ENCODE measurements at places on chromosomes 12 and 14. TPM values are rescaled to one million over a fixed set of nuclear protein-coding genes. Genes with fewer than 3 reads are reported as not detected.

Gene DACT1
- 1.8 TPM for total RNA-seq

Gene WNT1
- 2.2 TPM for total RNA-seq

Gene PRPH
- total RNA-seq = not detected

Gene KRT80
- total RNA-seq = not detected

Gene SMIM41
- not detected for total RNA-seq

Gene C1S
- 3.0 TPM for total RNA-seq

Gene GLS2
- 2.8 TPM for total RNA-seq

Gene MANSC4
- not detected for total RNA-seq

Gene HPD
- total RNA-seq = not detected

Gene AMDHD1
- total RNA-seq = 1.1 TPM

Gene B4GALNT1
- not detected for total RNA-seq

Gene DCAF5
- 61.6 TPM for total RNA-seq

Gene EFCAB11
- total RNA-seq = 1.1 TPM

Gene OR6C1
- not detected for total RNA-seq

Gene RIMBP2
- total RNA-seq = not detected

Gene RIPK3
- 26.1 TPM for total RNA-seq

Gene ASB2
- total RNA-seq = 6.5 TPM

Gene RPS26
- total RNA-seq = 46.9 TPM

Gene CCDC184
- total RNA-seq = 8.6 TPM

Gene MSI1
- total RNA-seq = not detected

Gene SYNE3
- total RNA-seq = 64.8 TPM

Gene EIF2B2
- total RNA-seq = 25.9 TPM

Gene POTEG
- not detected for total RNA-seq

Gene LRRC23
- total RNA-seq = 7.3 TPM

Gene TAS2R31
- total RNA-seq = 2.7 TPM

Gene ZC2HC1C
- 0.76 TPM for total RNA-seq

Gene ZNF641
- 18.4 TPM for total RNA-seq

Gene LHX5
- not detected for total RNA-seq

Gene PTPRR
- not detected for total RNA-seq

Gene CABP1
- not detected for total RNA-seq

Gene FOXN4
- not detected for total RNA-seq

Gene AGAP2
- total RNA-seq = 46.5 TPM

Gene FBXO34
- 20.5 TPM for total RNA-seq

Gene TAS2R7
- not detected for total RNA-seq

Gene CLEC4C
- not detected for total RNA-seq

Gene FOXM1
- total RNA-seq = 1.6 TPM

Gene TEAD4
- not detected for total RNA-seq

Gene LAG3
- total RNA-seq = 4.6 TPM

Gene LRRIQ1
- not detected for total RNA-seq

Gene RPS6KL1
- 1.9 TPM for total RNA-seq

Gene ZNF268
- total RNA-seq = 16.2 TPM

Gene KRT75
- total RNA-seq = not detected

Gene BICDL1
- 146 TPM for total RNA-seq

Gene PROX2
- total RNA-seq = not detected

Gene SLC17A8
- not detected for total RNA-seq

Gene TAS2R19
- total RNA-seq = 3.2 TPM

Gene PIWIL1
- total RNA-seq = not detected
